ENCODE measurements at places on chromosomes 13 and 19.

DNA sequence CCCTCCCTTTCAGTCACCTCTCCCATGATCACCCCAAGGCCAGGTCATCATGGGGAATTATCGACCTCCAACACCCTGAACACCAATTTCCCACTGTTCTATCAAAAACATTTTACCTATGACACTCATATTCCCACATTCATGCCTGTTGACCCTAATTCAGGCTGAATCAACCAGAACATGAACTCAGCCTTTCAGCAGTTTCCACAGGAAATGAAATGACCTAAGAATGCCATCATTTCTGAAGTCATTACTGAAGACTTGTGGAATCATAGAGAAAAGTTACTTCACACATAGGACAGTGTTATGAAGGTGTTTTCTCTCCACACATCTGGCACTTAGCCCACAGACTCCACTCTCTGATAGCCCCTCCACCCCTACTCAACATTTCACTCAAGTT is 29.9 kb upstream of the FAM124A start:
- no peak for DNase-seq

DNA sequence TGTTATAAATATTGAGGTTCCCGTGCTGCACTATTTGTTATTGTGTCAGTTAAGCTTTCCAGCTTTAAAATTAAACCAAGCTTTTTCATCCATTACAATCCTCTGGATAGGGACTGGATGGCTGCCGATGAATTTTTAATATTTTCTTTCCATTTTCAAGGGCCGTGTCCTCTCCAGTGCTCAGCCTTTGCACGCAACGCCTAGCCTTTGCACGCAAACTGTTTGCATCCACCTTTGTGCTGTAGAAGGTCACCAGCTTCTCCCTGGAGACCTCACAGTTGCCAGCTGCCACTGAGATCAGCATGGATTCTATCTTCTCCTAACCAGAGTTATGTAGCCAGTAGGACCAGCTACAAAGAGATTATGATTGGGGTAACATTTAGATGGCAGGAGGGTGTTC is 240.5 kb downstream of the SLC7A1 start:
- DNase-seq, result no peak

- DNase-seq, result no peak
These were observed 251.3 kb downstream of the SHISA2 start for GRCh38 chr13:25800523-25800922.

DNA sequence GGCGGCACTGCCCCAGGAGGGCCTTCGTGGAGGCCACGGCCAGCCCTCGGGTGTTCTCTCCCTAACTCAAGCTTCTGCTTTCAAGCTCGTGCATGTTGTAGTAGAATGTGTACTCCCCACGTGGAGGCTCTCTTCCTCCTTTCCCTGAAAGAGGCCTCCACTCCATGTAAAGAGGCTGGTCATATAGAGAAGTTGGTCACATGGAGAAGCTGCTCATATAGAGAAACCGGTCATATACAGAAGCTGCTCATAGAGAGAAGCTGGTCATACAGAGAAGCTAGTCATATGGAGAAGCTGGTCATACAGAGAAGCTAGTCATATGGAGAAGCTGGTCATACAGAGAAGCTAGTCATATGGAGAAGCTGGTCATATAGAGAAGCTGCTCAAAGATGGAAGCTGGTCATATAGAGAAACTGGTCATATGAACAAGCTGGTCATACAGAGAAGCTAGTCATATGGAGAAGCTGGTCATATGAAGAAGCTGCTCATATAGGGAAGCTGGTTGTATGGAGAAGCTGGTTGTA is 152.5 kb downstream of the COL4A1 start:
- no peak for DNase-seq

DNA sequence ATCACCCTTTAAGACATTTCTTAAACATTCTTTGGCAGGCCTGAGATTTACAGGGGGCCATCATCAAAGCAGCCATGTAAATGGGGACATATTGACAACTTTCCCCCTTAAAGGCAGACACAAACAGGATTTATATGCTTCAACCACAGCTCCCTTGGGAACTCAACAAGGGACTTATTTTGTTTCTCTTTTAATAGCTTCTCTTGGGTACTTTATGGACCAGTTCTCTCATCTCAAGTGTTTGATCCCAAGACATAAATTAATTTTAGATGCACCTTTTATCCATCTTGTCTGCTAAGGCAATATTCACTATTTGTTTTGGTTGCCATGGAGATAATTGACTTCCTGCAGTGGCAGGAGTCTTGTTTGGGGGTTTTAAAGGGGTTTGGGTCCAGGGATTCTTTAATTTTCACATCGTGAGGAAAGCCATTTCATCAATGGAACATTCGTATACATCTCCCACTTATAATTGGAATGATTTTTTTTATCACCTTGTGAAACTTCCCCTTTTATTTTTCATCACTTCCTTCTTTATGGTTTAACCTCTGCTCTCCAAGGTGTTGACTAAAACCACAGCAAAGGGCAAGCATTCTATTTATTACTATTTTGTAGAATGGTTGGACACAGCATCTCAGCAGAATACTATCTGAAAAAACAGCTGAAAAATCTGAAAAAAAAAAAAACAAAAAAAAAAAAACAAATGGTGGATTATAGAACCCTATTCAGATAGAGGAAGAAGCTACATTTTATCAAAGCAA is 726.0 kb downstream of the DIAPH3 start:
- DNase-seq, result no peak

DNA sequence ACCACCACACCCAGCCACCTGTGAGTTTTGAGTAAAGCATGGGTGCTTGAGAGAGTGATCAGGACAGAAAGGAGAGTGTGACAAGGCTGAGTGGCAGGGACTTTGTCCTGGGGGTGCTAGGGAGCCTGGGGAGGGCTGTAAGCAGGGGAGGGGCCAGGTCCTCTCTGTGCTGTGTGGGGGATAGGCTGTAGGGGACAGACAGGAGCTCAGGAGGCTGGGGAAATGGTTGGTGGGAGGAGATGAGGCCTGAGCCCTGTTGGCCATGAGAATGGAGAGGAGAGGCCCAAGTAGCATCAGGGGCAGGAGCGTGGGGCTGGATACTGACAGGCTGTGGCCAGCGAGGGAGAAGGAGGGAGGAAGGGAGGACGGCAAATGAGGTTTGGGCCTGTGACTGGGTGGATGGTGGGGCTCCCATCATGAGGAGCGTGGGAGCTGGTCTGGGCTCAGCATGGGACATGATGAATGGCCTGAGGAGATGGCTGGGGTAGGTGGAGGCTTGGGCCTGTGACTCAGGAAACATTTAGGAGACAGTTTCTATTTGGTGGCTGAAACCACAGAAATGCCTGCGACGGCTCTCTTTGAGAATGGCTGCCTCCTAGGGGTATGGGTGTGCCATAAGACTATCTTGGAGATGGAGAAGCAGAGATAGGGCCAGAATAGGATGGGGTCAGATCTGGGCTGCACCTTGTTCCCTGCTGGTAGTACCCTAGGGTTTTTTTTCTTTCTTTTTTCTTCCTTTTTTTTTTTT is 25.0 kb downstream of the GRIN2D start:
- no peak for DNase-seq

GRCh38 chr19:40035996-40036395 is 20.0 kb downstream of the ZNF780B start:
- DNase-seq, result no peak

DNA sequence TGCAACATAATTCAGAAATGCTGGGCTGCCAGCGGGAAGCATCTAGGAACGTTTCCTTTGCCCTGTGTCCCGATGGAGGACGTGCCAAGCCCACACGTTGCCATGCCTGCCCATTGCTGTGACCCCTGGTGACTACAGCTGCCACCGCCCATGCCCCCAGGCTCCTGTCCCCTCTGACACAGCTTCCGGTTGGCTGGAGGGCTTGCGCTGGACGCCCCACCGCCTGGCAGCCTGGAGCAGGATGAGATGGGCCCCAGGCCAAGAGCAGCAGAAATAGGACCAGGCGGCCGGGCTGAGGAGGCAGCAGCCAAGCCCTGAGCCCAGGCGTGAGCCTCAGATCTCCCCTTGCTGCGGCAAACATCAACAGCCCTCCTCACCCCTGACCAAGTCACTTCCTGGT is 125.9 kb downstream of the COL4A2 start:
- no peak for DNase-seq

- no peak for DNase-seq
These were observed 12.1 kb downstream of the ADGRE5 start for GRCh38 chr19:14393329-14393728.

DNA sequence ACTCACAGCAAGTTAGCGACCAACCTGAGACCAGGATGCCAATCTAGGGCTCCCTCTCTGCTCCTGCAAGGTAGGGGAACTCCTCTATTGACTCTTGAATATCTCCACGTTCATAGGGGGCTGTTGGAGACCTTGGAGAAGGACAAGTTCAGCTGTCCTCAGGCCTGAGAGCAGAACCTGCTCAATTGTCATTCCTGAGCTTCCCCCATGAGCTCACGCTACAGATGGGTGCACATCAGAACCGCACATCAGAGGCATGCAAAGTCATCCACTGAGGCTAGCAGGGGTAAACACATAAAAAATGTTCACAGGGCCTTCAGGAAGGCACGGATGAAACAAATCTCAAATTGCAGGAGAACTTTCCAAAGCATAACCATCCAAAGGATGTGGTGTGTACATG is 168.8 kb upstream of the ZNF507 start:
- DNase-seq, result no peak

- DNase-seq, result no peak
These were observed 103.9 kb downstream of the ZIC5 start for GRCh38 chr13:99867535-99868257.

DNA sequence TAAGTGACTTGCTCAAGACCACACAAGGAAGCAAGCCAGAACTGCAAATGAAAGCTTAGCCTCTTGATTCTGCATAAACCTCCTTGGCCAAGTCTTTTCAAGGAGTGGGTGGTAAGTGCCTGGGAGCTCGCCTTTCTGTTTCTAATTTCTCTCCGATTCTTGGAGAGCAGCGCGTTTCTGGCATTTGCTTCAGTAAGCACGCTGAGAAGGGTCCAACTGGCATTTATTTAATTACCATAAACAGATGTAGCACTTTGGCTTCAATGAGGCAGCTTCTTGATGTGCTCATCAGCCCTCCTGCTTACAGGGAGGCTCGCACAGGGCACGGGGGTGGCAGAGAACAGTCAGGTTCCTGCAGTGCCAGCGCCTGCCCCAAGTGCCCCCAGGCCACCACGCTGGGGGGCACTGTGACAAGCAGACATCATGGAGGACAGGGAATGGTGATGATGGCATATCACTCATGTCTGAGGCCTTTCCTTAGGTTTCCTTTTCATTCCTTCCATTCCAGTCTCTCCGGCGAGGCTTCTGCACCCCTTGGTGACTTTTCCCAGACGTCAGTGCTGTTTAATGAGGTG is 13.3 kb downstream of the SIAH3 start:
- DNase-seq, result no peak

DNA sequence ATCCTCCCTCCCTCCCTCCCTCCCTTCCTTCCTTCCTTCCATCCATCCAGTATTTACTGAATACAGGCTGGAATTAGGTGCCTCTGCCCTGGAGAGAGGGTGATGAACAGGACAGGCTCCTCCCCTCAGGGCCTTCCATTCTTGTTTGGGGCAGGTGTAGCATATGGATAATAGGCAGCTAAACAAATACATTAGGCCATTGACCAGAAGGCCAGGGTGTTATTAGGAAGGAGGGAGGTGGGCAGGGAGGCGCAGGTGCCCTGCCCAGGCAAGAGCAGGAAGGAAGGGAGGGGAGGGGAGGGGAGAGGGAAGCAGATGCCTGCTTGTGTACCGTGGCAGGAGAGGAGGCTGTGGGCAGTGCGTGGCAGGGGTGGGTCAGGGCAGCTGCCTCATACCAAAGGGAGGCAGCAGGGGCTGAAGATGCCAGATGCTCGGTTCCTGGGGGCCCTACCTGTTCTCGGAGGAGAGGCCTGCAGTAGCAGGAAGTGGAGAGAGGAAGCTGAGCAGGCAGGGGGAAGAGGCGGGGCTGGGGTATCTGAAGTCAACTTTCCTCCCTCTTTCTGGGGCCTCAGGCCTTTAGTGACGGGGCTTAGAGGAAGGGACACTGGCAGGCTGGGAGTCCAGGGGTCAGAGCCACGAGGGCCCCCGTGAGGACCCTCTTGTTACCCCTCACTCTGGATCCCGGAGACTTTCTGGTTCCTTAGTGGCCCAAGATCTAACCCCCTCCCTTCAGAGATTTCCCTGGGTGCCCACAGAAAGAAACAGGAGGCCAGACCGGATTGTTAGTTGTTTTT is at the start of gene RINL:
Gene RINL, minus strand, starts transcription at position 495 of the 794 bp plus-strand sequence. CDS start 1,533 bp downstream, outside the sequence.
- DNase-seq, result peak; percentile 27

- DNase-seq, result no peak
These were observed 44.4 kb downstream of the ELF1 start for GRCh38 chr13:40974460-40975407.

Measured in NCI-H1436 treated with DMSO at 0.1 percent for 48 hours (cell line).